ENCODE measurements at places on chromosomes 12 and 14. TPM values are rescaled to one million over a fixed set of nuclear protein-coding genes. Genes with fewer than 3 reads are reported as not detected.

- peaks cover 7% of the 10 kb centered on the region for H3K4me1 ChIP-seq
- H3K27ac ChIP-seq, result no peak overlapping the region
- no peaks in the 10 kb centered on the region for H3K36me3 ChIP-seq
- H3K4me3 ChIP-seq, result no peak overlapping the region
- DNase-seq, result no peak
- no peaks in the 10 kb centered on the region for H3K27me3 ChIP-seq
These were observed 54.9 kb downstream of the BEGAIN start for GRCh38 chr14:100532154-100532861.

DNA sequence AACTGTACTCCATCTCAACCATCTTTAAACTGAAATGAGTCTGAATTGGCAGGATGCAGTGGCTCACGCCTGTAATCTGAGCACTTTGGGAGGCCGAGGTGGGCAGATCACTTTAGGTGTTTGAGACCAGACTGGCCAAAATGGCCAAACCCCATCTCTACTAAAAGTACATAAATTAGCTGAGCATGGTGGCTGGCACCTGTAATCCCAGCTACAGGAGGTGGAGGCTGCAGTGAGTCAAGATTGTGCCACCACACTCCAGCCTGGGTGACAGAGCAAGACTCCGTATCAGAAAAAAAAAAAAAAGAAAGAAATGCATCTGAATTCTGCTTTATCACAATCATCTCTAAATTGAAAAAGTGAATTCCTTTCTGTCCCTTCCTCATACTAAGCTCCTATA, 110.3 kb downstream of the NELL2 start:
- no peak overlapping the region for H3K27ac ChIP-seq
- no peak for DNase-seq

DNA sequence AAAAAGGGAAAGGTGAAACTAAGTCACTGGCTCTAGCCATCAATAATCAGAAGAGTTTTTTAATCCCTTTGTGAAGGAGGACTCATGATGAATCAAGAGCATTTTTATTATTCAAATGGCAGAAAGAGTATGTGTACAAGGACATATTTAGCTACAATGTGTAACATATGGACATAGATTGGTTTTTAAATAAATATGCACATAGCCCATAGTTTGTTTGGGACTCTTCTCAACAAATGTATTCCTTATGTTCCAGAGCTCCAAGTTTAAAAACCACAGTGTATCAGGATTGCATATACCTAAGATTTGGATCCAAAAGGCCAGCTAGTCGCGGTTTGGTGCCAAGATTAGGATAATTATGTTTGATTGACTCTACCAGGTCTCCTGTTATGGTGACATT, 104.2 kb downstream of the C12orf50 start:
- peaks cover 3% of the 10 kb centered on the region for H3K27me3 ChIP-seq
- H3K4me1 ChIP-seq, result no peaks in the 10 kb centered on the region
- H3K27ac ChIP-seq, result no peak overlapping the region
- DNase-seq, result no peak
- H3K4me3 ChIP-seq, result no peak overlapping the region
- no peaks in the 10 kb centered on the region for H3K36me3 ChIP-seq

DNA sequence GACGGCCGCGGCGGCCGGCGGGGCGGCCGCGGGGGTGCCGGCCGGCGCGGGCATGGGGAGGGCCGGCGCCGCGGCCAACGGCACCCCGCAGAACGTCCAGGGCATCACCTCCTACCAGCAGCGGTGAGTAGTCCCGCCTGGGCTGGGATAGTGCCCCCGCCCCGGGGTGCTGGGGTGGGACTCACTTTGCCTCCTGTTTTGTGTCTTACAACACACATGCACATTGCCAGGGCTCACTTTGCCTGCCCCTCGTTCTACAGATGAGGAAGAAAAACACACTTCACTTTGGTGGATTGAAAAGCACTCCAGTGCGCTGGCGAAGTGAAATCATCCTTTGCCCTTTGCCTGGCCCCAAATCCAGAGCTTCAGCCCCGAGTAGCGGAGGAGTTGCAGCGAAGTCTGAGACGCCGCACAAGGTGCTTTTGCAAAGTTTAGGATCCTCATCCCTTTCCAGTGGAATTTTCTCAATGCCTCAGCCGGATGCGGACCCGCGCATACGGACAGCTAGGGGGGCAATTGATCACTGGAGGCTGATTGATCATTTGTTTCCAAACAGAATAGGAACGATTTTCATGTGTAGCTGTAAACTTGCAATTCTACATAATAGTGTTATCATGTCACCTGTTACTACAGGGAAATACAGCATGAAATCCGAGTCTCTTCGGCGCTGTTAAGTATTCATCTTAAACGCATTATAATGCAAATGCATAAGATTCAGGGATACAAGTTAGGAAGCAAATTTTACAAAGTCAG, 3.6 kb upstream of the NPAS3 start:
- no peak overlapping the region for H3K4me3 ChIP-seq
- no peak overlapping the region for H3K27ac ChIP-seq
- H3K36me3 ChIP-seq, result peaks cover 2% of the 10 kb centered on the region
- peaks cover 73% of the 10 kb centered on the region for H3K27me3 ChIP-seq

The TAS2R7 gene
- not detected for total RNA-seq

The MANSC4 gene
- total RNA-seq, result not detected
